ENCODE measurements at places on chromosomes 3 and 15.

GRCh38 chr3:36063992-36064391 lies 316.3 kb upstream of the STAC start:
- DNase-seq, result no peak

DNA sequence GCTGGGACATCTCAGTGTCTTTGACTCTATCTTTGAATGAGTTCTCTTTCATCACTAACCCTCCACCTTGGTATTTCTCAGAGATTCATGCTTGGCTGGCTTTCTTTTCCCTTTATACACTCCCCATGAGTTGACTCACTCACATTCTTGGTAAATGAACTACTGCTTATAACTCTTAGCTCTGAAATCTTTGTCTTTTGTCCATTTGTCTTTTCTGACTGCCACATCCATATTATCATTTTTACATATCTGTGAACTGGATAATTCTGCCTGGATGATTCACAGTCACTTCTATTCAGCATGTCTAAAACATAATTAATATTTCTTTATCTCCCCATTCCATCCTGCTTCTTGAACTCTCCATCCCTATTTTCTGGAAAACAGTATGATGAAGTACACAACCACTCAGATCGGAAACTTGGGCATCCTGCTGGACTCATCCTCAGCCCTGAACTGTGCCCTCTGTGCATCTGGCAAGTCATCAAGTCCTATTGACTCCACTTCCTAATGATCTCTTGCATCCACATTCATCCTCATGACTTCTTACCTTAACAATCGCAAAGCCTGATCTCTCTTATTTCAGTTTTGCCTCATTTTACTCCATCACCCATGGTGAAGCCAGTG lies 66.9 kb downstream of the KCNAB1 start:
- no peak for DNase-seq

GRCh38 chr3:136008732-136009470 lies 43.4 kb downstream of the PPP2R3A start:
- DNase-seq, result no peak

DNA sequence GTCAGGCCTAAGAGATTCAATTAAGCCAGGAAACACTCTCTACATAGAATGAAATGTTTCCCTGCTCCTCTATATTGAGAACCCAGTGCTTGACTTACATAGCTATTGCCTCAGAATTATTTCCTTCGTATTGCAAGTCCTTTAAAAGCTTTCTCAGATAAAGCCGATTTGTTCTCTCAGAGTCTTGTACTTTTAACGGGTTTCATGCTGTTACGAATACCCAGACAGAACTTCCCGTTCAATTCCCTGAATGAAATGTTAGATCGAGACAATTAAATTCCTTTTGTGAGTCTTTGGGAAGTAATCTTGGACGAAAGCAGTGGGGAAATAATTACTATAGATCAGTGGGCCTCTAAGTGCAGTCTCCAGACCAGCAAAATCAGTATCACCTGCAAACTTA lies 102.8 kb upstream of the CHL1 start:
- DNase-seq, result no peak

- DNase-seq, result no peak
These were observed 69.7 kb downstream of the PRTG start for GRCh38 chr15:55673287-55673686.

DNA sequence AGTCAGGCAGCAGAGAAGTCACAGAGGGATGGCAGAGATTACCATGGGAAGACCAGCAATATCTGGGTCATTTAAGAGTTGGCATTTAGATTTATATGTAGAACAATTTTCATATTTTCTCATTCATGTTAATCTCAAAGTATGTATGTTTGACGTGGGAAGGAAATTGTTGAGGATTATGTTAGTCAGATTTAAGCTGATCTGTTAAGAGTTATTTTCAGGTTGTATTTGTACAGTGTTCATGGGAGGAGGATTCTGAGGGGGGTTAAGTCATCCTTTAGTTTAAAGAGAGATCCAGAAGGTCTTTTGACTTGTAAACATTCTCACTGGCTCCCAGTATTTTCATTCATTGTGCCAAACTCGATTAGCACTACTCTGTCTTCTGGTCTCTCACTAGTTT lies 34.7 kb downstream of the PPM1L start:
- DNase-seq, result no peak

DNA sequence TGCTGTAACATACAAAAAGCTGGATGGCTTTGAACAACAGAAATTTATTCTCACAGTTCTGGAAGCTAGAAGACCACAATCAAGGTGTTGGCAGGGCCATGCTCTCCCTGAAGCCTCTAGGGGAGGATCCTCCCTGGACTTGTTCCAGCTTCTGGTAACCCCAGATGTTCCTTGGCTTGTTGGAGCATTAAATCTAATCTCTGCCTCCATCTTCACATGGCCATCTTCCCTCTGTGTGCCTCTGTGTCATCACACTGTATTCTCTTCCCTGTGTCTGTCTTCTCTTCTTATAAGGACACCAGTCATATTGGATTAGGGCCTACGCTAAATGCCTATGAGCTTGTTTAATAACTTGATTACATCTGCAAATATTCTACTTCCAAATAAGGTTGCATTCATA lies 109.5 kb downstream of the STAG1 start:
- DNase-seq, result no peak

GRCh38 chr15:53963801-53964200 lies 14.4 kb upstream of the UNC13C start:
- DNase-seq, result no peak

Data from stimulated activated CD4-positive, alpha-beta T cell treated with anti-CD3 and anti-CD28 coated beads, TNF-alpha, amount 100 ng/mL, for 24 hours (primary cell).